Activated CD4-positive, CD25-positive, alpha-beta regulatory T cell (primary cell): ENCODE measurements at places on chromosomes 3 and 15.

DNA sequence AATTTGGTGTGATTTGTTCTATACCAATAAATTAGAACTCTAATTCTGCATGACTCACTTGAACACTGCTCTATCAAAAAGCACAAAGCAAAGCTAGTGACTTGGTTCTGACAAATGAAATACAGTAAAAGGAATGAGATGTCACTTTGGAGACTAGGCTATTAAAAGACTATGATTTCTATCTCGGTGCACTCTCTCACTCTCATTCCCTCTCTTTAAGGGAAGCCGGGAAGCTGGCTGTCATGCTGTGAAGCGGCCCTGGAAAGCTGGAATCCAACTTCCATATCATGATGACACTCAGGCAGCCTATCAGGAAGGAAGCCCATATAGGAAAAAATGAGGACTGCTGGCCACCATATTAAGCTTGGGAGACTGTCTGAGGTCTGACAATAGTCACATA is 590.1 kb upstream of the CBLB start:
- no peak for DNase-seq

GRCh38 chr3:128372281-128372680 is 94.4 kb downstream of the DNAJB8 start:
- no peak for DNase-seq

GRCh38 chr3:32288819-32289218 is 50.3 kb downstream of the CMTM8 start:
- DNase-seq = no peak

GRCh38 chr3:151226088-151226563 is 23.1 kb upstream of the GPR171 start:
- no peak for DNase-seq

DNA sequence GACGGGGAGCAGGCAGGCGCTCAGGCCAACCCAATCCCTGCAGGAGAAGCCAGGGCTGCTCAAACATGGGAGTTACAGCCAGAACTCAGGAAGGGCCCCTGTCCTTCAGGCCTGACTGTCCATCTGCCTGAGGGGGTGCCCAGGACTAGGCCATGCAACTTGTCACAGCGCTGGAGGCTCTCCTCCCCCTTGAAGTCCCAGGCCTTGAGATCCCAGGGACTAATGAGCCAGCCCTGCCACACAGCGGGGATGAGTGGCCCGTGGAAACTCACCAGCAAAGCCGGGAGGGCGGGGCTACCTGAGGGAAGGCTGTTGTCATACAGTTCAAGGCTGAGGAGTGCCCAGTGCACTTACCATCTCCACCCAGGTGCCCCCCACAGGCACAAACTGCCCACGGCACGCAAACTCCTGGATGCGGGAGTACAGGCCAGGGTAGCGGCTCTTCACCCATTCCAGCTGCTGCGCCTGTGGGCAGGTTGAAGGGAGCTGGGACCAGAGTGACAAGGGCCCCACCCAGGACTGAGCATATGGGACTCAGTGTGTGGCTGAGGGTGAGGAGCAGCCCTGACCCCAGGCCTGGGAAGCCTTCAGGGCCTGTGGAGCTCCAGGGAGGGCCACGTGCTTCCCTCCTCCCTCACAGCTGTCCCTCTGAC is 6.3 kb downstream of the MAN2C1 start:
- no peak for DNase-seq

- DNase-seq = no peak
Measured at GRCh38 chr3:73401059-73401458, 223.7 kb downstream of the PDZRN3 start.

- DNase-seq = no peak
Measured at GRCh38 chr3:178003756-178004155, 532.5 kb upstream of the KCNMB2 start.
